ENCODE measurements at places on chromosomes 3 and 15.

DNA sequence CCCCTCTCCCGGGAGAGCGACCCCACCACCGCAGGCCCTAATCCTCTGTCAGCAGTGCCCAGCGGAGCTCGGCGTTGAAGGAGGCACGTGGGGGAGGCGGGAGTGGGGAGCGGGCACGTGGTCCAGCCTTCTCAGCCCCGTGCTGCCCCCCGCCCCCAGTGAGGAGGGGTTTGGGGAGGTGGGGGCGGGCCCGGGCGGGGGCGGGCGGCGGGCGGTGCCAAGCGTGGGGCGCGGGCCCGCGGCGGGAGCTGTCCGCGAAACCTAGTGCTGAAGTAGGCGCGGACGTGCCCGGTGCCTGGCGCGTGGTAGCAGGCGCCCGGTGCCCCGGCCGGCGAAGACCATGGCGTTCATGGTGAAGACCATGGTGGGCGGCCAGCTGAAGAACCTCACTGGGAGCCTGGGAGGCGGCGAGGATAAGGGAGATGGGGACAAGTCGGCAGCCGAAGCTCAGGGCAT is at the start of gene CPLX3:
Gene CPLX3, plus strand, starts transcription at position 264 of the 456 bp plus-strand sequence. Its CDS starts 77 bp downstream, at position 341.
- no peak for DNase-seq

GRCh38 chr3:56591262-56591661 is 34.3 kb downstream of the CCDC66 start:
- DNase-seq = no peak

DNA sequence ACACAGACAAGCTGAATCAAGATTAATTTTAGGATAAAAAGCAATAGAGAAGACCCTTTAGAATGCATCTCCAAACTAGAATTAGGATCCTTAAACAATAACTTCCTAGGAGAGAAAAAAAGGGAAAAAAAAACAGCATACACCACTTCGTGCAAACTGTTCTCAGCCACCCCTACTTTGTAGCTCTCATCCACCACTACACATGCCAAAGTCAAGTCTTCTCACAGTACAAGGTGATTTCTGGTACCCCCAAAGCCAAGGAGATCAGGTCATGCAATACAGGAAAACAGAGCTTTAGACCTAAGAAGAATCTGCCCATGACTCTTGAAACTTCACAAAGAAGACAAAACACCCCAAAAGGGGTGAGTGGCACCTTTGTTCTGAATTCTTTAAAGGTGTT is 166.9 kb downstream of the SUCNR1 start:
- no peak for DNase-seq

GRCh38 chr3:123759871-123760270 is 124.3 kb downstream of the MYLK start:
- no peak for DNase-seq

- DNase-seq = no peak
Measured at GRCh38 chr3:181728470-181729340, 17.0 kb downstream of the SOX2 start.

DNA sequence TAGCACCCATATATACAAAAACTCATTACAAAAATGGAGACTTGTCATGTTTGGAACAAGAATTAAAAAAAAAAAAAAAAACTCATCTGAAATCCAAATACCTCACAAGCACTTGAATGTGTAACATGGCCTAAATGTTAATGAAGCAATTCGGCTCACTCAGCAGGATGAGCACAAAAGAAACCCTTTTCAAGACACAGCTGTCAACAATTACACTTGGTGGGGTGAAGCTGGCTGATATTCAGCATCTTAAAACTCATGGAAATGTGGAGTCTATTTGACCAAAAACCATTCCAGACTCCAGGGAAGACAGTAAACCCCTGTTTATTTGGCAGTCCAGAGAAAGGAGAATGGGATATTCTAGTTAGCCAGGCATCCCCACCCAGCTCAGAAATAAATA is 205.4 kb upstream of the TSC22D2 start:
- DNase-seq = peak; percentile 13

GRCh38 chr3:20842594-20843436 is 656.8 kb upstream of the SGO1 start:
- DNase-seq = no peak

- no peak for DNase-seq
Measured at GRCh38 chr3:195544230-195544536, 1.1 kb upstream of the PPP1R2 start.

- no peak for DNase-seq
Measured at GRCh38 chr3:172167892-172168648, 128.7 kb downstream of the FNDC3B start.

DNA sequence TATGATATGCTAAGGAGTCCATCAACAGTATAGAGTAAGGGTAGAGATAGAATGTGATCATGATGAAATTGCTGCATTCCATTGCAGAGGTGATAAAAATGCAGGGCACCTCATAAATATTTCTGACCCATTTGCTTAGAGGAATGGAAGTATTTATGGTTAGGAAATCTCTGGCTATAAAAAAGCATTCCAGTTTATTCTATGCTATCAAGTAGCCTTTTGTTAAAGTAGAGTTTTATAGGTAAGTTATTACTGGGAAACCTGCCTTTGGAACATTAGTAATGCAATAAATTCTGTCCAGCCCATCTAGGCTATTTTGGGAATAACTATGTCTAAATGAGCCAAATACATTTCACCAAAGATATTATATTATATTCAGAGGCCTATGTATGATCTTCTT is 19.8 kb upstream of the STRIT1 start:
- no peak for DNase-seq

DNA sequence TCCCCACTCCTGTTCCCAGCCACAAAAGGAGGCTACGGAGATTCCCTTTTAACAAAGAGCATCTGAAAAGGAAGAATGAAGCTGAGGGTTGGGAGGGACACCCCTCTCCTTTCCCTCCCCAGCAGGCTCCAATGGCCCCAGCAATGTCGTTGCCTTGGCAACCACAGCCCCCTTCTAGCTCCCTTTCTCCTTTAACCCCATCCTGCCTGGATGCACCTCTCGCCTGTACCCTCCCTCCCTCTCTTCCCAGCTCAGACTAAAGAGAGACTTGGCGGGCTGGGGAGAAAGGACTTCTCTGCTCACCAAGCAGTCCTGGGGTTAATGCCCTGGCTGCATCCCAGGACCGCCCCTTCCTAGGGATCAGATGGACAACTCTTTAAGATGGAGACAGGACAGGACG is 7.1 kb upstream of the RPL29 start:
- DNase-seq = no peak
